Stimulated activated CD8-positive, alpha-beta memory T cell treated with anti-CD3 and anti-CD28 coated beads, Interleukin-2, amount 100 ng/mL, for 48 hours (primary cell): ENCODE measurements at places on chromosomes 3 and 15.

DNA sequence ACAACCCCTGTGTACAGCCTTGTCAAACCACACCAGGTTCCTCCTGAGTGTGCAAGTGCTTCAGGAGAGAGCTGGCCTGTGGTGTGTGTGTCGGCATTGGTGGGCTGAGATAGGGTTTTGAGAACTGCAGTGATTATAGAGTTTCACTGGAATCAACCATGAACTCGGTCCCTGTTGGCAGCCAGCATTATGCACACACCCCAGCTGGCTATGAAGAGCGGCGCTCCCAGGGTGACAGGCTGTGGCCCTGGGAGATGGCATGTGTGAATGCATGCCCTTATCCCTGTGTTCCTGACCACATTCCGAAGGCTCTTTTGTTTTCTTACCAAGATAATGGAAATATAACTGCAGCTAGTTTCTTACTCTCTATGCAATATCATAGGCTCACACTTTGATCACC lies 101.8 kb downstream of the SNRK start:
- DNase-seq, result no peak

- DNase-seq, result no peak
These were observed 57.5 kb upstream of the PRR23E start for GRCh38 chr3:127135241-127136023.

DNA sequence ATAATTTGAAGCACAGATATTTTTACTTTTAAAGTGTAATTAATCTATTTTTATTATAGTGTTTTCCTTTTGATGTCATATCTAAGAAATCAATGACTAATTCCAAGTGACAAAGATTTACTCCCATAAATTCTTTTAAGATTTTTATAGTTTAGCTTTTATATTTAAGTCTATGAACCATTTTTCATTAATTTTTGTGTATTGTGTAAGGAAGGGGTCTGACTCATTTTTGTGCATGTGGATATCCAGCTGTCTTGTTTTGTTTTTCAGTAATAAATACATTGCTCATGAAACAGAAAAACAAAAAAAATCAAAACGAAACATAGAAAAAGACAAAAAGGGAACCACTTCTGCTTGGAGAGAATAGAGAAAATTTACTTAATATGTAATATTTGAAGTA lies 145.1 kb downstream of the EPHA6 start:
- DNase-seq, result no peak

DNA sequence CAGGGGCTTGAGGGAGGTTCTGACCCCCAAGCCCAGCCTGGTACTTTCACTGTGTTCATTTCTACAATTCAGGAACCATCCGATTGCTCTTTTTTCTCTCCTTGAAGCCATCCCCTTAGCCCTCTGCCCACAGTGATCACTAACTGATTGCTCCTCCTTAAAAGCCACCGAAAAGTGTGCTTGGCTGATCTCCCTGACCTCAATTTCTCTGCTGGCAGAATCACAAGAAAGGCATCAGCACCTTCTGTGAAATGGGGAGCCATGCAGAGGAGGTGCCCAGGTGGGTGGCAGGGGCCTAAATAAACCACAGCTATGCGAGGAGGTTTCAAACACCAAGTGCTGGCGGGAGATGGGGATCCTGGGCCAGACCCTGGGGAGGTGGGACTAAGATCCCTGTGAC lies 56.2 kb downstream of the SRGAP3 start:
- no peak for DNase-seq

DNA sequence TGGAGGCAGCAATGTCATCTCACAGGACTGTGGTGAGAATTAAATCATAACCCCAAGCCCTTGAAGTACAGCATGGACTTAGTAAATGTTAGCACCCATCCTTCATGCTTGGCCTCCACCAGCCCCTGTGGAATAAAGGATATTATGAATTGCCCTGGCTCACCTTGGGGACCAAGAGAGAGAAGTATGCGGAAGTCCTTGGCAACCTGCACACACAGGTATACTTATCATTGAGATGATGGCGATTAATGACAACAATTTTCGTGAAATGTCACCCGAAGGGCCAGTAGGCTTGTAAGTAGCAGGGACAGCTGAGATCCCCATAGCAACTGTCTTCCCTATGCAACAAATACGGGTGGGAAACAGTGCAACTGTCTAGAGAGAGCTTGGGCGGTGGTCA lies 102.0 kb downstream of the FAM43A start:
- DNase-seq, result no peak

DNA sequence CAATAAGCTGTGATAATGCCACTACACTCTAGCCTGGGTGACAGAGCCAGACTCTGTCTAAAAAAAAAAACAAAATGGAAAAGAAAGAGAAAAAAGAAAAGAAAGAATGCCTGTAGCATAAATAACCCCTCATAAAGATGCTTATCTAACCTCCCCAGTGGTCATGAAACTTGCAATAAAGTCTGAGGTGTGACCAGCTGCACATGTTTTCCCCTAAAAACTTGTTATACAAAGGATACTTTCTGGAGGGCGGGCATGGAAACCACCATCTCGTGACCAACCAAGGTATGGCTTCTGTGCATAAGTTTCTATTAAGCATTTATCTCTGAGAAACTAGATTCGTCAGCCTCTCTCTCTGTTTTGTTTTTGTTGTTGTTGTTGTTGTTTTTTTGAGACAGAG lies 21.8 kb downstream of the CCDC32 start:
- DNase-seq, result no peak

DNA sequence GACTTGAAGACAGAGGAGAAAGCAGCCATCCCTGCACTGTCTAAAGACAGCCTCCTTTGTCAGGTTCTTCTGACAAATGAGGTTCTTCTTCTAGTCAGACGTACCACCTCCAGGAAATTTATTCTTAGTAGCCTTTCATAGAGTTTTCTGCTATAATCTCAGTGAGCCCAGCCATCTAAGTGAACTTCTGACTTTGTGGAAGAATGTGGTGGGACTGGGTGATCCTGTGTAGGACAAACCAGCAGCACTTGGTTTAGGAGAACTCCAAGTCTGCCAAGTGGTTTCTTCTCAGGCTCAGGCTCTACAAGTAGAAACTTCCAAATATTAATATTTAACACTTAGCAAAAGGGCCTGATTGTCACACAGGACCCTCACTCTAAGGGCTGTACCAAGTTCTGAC lies 52.1 kb downstream of the TIPARP start:
- no peak for DNase-seq

GRCh38 chr3:4006288-4006687 lies 207.1 kb downstream of the LRRN1 start:
- DNase-seq, result no peak
